ENCODE measurements at places on chromosomes 16 and 17. TPM values are rescaled to one million over a fixed set of nuclear protein-coding genes. Genes with fewer than 3 reads are reported as not detected.

Gene SEZ6L2
- total RNA-seq = 7.5 TPM

Gene C16orf86
- total RNA-seq = 3.9 TPM

Gene ASPA
- total RNA-seq = 3.3 TPM

Gene CTRB1
- total RNA-seq = not detected

Gene TBC1D3B
- 3.2 TPM for total RNA-seq

Gene HASPIN
- 0.79 TPM for total RNA-seq

Gene FN3K
- total RNA-seq = 6.6 TPM

Gene GDPD3
- 0.95 TPM for total RNA-seq

Gene ZNF213
- total RNA-seq = 3.2 TPM

Gene PRR11
- 0.52 TPM for total RNA-seq

Gene NOTUM
- under 0.01 TPM for total RNA-seq

Gene SLC9A5
- 2.2 TPM for total RNA-seq

Gene NACA2
- total RNA-seq = not detected

Gene METTL26
- 66.9 TPM for total RNA-seq

Gene KRT40
- not detected for total RNA-seq

Gene SDK2
- under 0.01 TPM for total RNA-seq

Gene ZNF750
- total RNA-seq = 0.09 TPM

Gene CRHR1
- total RNA-seq = not detected

Gene BRICD5
- total RNA-seq = 1.1 TPM

Gene SCN4A
- total RNA-seq = 0.16 TPM

Gene RTN4RL1
- total RNA-seq = 0.47 TPM

Gene IGF2BP1
- total RNA-seq = 2.5 TPM

Gene SYCE1L
- total RNA-seq = 0.32 TPM
